ENCODE measurements at places on chromosomes 16 and 17.

GRCh38 chr17:48625495-48626244 is 488 bp downstream of the HOXB9 start:
- no peak for DNase-seq

DNA sequence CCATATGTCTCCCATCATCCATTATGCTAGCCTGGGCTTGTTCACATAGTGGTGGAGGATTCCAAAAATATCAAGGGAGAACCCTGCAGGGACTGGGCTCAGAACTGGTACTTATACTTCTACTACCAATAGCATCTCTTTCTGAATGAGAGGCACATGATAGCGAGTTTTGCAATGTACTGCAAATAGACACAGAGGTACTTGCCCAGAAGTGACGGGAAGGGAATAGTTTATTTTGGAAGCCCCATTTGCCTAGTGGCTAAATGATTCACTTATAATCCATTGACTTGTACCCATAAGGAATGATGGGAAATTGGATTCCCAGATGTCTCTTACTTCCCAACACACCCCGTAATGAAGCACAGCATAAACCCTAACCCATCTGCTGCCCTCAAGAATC is 124.8 kb upstream of the ERCC4 start:
- DNase-seq, result no peak

- DNase-seq, result peak; percentile 20
Measured at GRCh38 chr17:34382621-34383124, 19.6 kb upstream of the CCL1 start.

GRCh38 chr17:32570081-32570396 is 83.2 kb downstream of the CDK5R1 start:
- DNase-seq, result no peak

GRCh38 chr16:74999609-75000480 is 1.0 kb downstream of the ZNRF1 start:
- DNase-seq, result peak; percentile 51

- no peak for DNase-seq
Measured at GRCh38 chr16:15553313-15554088, 89.5 kb downstream of the MARF1 start.

GRCh38 chr17:57874434-57875289 is 24.8 kb upstream of the MRPS23 start:
- peak; percentile 95 for DNase-seq

DNA sequence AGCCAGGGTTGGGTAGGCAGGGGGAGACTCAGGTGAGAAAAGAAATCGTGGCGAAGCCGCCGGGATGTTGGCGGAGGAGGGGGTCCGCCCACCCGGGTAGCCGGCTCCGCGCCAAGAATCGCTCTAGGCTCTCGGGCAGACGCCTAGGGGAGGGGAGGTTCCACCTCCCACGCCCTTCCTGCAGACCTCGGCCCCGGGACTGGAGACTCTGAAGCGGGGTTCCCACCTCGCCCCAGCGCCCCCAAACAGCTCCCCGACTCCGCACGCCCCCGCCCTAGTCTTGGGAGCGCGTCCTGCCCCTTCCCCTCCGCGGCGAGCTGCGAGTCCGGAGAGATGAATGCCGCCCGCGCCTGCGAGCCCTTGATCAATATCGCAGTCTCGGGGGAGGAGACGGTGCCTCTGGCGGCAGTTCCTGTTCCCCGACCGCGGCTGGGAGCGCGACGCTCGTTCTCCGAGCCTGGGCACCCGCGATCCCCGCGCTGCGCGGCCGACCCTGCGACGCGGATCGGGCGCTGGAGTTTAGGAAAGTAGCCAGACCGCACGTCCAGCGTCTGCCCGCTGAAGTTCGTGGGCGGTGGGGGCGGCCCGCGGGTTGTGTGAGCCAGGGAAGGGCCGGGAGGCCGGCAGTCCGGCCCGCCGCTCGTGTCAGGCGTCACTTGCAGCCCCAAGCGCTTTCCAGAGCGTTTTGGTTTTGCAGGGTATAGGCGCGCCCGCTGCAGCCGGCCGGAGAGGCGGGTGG is 790 bp downstream of the CRHR1 start:
- DNase-seq, result peak; percentile 73

DNA sequence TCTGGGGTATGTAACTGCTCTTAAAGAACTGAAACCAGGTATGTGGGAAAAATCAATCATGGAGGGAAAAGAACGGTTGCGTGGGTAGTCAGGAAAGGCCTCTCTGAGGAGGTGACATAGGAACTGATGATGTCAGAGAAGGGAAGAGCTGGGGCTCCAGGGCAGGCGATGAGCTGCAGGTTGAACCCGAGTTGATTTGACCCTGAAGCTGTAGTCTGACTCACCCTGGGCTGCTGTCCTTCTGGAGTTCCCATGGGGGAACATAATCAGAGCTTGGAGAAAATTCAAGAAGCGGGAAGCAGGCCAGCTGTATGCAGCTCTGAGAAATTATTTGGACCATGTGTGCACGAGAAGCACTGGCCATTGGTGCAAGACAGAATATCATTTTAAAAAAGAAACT is 16.7 kb downstream of the SLC6A2 start:
- DNase-seq, result no peak

DNA sequence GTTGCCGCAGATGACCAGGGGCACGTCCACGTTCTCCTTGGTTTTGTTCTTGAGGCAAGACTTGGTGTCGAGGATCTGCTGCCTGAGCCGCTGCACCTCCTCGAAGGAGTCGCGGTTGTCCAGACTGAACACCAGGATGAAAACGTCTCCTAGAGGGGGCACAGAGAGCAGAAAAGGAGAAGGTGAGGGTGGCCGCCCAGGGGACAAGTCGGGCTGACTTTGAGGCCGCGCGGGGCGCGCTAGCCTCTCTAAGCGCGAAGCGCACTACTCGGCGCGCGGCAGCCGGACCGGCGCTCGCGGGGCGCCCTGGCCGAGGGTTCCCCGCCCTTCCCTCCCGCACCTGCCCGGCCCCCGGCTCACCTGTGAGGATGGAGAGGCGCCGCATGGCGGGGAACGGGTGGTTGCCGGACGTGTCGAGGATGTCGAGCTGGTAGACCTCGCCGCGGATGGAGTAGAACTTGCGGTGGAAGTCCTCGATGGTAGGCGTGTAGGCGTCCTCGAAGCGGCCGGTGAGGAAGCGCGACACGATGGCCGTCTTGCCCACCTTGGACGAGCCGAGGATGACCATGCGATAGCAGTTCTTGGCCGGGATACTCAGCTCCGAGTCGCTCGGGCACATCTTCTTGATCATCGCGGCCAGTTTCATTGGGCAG is 533 bp downstream of the RASD1 start:
- DNase-seq, result no peak

GRCh38 chr16:22721511-22722100 is 92.4 kb upstream of the HS3ST2 start:
- peak; percentile 65 for DNase-seq

DNA sequence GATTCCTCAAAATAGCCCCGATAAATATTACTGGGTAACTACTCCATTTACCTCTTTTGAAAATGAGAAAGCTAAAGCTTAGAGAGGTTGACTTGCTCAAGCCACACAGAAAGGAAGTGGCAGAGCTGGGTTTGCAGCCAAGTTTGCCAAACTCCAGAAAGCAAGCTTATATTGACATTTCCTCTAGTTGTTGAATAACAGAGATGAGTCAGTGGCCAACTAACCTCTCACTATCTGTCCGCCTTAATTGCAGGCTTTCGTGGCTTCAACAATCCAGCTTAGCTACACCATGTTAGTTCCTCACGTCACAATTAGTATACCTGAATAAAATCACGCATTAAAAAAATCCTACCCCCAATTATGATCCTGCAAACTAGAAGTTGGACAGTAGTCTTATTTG is 151.7 kb downstream of the CNTNAP4 start:
- DNase-seq, result no peak

DNA sequence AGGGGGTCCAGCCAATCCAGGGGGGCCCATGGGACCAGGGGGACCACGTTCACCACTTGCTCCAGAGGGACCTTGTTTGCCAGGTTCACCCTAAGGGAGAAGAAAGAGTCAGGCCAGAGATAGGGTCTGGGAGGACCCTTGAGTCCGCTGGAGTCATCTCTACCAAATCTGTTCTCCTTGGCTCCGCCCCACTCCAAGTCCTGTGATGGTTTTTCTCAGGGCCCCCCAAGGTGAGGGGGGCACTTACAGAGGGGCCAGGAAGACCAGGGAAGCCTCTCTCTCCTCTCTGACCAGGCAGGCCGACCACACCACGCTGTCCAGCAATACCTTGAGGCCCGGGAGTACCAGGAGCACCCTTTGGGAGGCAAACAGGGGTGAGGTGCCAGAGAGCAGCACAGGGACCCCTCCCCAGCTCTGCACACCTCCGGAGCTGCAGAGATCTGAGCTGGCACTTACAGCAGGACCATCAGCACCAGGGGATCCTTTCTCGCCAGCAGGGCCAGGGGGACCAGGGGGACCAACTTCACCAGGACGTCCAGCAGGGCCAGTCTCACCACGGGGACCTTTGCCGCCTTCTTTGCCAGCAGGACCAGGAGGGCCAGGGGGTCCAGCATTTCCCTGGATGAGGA is 12.4 kb downstream of the COL1A1 start:
- DNase-seq, result no peak
